ENCODE measurements at places on chromosomes 3 and 15.

GRCh38 chr3:160956785-160957184 lies 148.4 kb downstream of the B3GALNT1 start:
- DNase-seq, result no peak

DNA sequence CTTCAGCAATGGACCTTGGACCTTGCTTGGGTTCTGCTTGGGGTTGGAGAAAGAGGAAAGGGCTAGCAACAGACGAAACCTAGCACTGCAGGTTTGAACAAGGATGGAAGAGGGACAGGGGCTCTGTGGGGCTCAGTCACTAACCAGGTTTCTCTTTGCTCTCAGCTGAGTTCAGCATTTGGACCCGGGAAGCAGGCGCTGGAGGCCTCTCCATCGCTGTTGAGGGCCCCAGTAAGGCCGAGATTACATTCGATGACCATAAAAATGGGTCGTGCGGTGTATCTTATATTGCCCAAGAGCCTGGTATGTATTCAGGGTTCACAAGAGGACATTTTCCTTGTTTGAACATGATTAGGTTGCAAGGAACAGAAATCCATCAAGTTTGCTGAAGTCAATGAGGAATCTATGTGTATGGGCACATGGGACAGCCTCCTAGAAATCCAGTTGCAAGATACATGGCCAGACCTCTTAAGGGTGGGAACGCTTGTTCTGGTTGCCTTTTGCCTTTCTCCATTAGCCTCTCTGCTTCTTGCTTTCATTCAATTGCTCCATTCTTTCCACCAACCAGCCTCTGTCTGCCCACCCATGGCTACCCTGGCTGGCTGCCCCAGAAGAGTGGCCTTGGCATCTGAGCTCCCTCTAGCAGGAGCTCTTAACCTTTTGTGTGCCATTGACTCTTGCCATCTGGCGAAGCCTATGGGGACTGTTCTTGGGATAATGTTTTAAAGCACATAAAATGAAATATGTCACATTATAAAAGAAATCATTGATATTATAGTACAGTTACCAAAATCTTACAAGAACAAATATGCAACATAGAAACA lies 55.9 kb downstream of the DNASE1L3 start:
- DNase-seq, result no peak

GRCh38 chr15:25250906-25251622 lies 187.8 kb downstream of the UBE3A start:
- no peak for DNase-seq

DNA sequence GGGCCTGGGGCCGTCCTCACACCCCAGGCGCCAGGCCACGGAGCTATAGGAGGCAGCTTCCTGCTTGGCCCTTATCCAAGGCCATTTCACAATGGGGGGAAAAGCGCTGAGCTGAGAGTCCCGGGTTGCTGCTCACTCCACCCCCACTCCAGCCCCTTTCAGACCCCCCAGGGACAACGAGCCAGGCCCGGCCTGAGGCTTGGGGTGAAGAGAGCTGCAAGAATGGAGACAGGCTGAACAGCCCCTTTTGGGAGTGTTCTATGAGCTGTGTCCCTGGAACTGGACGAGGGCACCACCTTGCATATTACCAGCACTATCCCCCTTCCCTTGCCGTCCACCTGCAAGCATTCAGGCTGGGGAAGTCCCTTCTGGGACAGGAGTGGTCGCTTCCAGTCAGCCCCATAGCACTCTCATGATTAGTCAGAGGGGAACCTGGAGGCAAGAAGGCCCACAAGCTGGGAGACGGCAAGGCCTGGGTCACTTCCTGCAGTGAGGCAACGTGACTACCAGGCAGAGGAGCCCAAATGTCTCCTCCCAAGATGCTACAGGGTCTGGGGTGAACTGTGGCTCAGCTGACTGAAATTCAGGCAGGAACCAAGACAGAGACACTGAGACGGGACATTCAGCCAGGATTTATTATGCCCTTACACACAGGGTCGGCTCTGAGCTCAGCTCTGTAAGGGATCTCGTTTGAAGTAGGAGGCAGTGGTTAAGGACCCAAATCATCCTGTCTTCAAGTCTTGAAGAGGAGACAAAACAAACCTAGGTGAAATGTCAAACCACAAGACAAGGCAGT lies 8.6 kb upstream of the SRP14 start:
- DNase-seq, result no peak

DNA sequence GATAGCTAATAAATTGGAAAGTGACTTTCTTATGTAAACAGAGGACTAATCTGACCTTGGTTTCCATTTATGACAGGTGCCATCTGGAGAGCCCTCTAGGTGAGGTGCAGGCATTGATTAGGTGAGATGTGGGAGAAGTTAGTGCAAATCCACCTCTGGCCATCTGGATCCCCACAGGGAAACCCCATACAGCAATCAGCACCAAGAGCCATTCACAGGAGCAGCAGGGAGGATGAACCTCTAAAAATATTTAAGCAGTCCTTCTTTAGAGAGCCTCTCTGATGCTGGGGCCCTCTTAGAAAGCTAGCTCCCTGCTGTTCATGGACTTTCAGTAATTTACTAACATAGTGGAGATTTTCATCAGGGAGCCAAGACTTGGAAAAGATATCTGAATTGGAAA lies 69.3 kb downstream of the CLSTN2 start:
- DNase-seq, result no peak

- DNase-seq, result no peak
Observed at GRCh38 chr3:103048068-103048722, 613.4 kb downstream of the ZPLD1 start.

- no peak for DNase-seq
Observed at GRCh38 chr3:27642796-27643195, 79.3 kb downstream of the EOMES start.

DNA sequence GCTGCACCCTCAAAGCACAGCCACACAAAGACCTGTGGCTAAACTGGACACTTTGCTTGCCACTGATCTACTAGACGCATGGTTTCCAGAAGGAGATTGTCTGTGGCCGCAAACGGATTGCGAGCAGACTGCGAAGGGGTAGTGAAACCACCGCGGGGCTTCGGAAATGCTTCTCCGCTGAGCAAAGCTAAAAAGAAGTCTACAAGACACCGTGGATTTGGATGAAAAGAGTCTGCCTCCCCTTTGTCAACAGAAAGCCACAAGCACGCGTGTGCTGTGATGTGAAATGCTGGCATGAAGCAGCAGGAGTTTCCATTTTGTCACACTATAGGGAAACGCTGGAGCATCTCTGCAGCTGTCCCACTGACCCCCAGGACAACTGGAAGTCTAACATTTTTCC lies 63.0 kb downstream of the TMEM44 start:
- no peak for DNase-seq

- DNase-seq, result no peak
Observed at GRCh38 chr15:75966073-75966472, 46.2 kb downstream of the NRG4 start.

- no peak for DNase-seq
Observed at GRCh38 chr15:68874788-68875187, 54.1 kb upstream of the ANP32A start.

DNA sequence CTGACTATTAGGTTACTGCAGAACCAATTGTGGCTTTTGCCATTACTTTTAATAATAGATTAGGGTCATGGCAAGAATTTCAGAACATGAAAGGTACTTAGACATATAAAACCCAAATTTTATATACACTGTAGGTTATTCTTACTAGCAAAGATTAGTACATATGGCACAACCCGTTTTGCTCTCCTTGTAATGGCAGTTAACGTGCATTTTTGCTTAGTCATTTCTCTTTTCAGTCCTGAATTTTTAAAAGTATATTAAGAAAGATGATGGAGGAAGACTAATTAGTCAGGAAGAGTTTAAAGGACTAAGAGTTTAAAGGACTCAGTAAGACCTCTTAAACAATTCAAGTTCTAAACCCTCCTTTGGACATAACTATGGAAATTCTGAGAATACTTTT lies 114.0 kb downstream of the PEAK1 start:
- DNase-seq, result no peak

GRCh38 chr15:27058939-27059338 lies 88.0 kb downstream of the GABRG3 start:
- DNase-seq, result no peak

DNA sequence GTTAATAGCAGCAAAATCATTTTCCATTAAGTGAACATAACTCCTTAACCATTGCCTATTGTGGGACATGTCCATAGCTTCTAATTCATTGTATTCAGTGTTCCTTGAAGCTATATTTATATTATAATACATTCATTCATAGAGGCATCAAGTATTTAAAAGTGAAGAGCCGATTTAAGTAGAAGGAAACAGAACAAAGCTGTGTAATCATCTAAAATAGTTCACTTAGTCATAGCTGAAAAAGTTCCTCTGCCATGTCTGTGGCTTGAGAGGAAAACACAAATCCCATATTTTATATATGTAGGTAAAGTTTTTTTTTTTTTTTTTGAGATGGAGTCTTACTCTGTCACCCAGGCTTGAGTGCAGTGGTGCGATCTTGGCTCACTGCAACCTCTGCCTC lies 54.5 kb downstream of the TMEM108 start:
- DNase-seq, result no peak

- DNase-seq, result no peak
Observed at GRCh38 chr3:10345911-10346310, 25.0 kb upstream of the SEC13 start.

- no peak for DNase-seq
Observed at GRCh38 chr3:65083240-65083639, 395.4 kb upstream of the ADAMTS9 start.

- no peak for DNase-seq
Observed at GRCh38 chr3:153070511-153070868, 91.5 kb upstream of the RAP2B start.

- DNase-seq, result no peak
Observed at GRCh38 chr3:52197499-52197841, 490 bp upstream of the ALAS1 start.

- DNase-seq, result no peak
Observed at GRCh38 chr15:51874751-51875644, 45.5 kb downstream of the TMOD3 start.

DNA sequence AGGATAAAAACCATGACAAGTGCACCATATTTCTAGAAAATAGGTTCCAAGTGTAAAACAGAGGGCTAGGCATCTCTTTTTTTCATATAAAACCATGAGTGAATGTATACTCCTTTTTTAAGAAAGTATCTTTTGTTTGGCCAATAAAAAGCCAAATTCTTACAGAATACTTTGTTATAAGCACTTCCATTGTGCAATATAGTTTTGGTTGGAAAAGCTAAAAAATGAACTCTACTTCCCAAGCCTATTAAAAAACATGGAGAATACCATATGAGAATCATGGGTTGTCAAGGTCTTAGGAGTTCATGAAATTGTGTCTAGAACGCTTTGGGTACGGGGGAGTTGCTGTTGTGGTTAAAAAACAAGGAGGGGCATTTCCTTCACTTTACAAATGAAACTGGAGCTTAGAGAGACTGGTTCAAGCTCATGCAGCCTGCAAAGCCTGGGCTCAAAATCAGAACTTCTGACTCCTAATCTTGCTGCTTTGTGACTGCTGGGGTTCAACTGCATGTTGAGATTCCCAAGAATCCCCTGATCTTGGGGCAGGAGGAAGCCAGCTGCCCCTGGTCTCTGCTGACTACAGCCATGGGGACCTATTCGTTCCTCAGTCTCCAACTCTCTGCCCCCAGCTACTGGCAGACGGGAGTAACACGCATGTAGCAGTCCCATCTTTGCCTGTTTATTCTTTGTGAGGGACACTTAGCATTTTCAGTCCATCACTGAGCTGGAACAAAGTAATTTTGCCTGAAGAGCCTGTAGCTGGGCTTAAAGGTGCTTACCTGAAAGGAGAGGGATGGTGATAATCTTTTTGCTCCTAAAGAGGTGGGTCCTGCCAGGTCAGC lies 229.1 kb downstream of the CHST2 start:
- no peak for DNase-seq

GRCh38 chr3:71269906-71270305 lies 313.6 kb downstream of the FOXP1 start:
- DNase-seq, result no peak

DNA sequence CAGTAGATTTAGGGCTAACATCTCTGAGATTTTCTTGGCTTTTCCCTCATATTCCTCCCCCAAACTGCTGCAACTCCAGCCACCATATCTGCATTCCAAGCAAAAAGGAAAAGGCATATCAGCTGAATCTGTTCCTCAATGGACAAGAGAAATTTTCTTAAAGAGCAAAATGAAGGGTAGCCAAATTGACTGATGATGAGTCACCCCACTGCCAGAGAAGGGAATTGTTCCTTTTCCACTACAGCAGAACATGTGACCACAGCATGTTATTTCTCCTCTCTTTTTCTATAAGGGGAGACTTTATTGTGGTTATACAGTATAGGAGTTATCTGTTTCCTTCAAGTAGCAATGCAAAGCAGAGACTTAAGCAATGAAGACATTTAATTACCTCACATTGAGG lies 172.5 kb downstream of the MTHFS start:
- DNase-seq, result no peak

GRCh38 chr3:16583551-16583950 lies 21.7 kb downstream of the DAZL start:
- no peak for DNase-seq

DNA sequence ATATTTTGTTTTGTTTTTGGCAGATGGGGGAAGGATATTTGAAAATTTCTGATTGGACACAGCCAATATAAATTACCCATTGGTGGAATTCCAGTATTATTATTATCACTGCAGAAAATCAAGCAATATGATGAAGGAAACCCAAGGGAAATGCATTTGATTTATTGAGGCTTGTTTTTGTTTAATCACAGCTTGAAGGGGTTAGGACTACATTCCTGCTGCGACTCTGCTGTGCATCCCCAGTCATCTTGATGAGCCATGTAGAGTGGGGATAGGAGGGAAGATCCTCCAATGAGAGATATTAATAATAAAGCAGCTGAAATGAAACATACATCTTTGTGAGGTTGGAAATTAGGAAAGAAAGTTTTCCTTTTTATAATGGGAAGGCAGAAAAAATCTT lies 208.6 kb downstream of the GAP43 start:
- DNase-seq, result no peak

GRCh38 chr15:99436542-99437314 lies 129.1 kb upstream of the MEF2A start:
- no peak for DNase-seq

DNA sequence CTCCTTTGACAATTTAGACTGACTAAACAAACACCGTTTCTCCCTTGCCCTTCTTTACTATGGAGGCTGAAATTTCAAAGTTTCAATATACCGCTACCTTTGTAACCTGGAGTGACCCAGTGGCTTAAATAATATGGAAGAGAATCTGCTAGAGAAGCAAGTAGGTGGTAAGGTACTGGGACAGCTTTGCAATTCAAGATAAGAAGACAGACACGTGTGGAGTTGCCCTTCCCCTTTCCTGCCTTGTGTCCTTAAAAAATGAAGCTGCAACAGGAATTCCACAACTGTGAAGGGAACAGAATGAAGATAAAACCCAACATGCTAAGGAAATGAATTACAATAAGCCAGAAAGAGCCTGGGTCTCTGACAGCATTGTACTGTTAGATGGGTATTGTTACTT lies 26.4 kb downstream of the CBLB start:
- DNase-seq, result no peak

All from activated CD4-positive, alpha-beta T cell treated with anti-CD3 and anti-CD28 coated beads for 24 hours (primary cell).